ENCODE measurements at places on chromosomes 13 and 19. TPM values are rescaled to one million over a fixed set of nuclear protein-coding genes. Genes with fewer than 3 reads are reported as not detected.

Gene ZNF700
- total RNA-seq, result 17.1 TPM

Gene LGI4
- 14.1 TPM for total RNA-seq

Gene CD70
- total RNA-seq, result not detected

Gene ZNF493
- total RNA-seq, result 33.4 TPM

Gene ZFP14
- total RNA-seq, result 3.4 TPM

Gene TNNT1
- 0.65 TPM for total RNA-seq

Gene SHD
- 27.8 TPM for total RNA-seq

Gene S1PR5
- 0.23 TPM for total RNA-seq
